ENCODE measurements at places on chromosomes 12 and 14.

- DNase-seq = no peak
These were observed 240.5 kb upstream of the DAAM1 start for GRCh38 chr14:58947814-58948445.

GRCh38 chr12:81610955-81611889 is 147.9 kb downstream of the PPFIA2 start:
- DNase-seq = no peak

DNA sequence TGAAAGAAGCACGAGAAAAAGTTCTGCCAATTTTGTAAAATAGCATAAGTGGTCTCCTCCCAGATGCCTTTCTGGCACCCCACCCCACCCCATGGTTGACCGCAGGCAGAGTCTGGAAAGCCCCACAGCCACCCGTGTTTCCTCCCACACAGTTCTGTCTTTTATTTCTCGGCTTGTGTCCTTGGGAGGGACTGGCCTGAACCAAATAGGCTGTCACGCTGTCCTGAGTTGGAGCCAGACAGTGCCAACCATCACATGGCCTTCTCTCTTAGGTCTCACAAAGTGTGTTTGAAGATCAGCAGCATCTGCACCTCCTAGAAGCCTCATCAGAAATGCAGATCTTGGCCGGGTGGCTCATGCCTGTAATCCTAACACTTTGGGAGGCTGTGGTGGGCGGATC is 10.2 kb upstream of the LTA4H start:
- no peak for DNase-seq

GRCh38 chr12:26158078-26158764 is 33.4 kb upstream of the BHLHE41 start:
- DNase-seq = no peak

- no peak for DNase-seq
These were observed 600.2 kb downstream of the TRHDE start for GRCh38 chr12:72872238-72872887.

DNA sequence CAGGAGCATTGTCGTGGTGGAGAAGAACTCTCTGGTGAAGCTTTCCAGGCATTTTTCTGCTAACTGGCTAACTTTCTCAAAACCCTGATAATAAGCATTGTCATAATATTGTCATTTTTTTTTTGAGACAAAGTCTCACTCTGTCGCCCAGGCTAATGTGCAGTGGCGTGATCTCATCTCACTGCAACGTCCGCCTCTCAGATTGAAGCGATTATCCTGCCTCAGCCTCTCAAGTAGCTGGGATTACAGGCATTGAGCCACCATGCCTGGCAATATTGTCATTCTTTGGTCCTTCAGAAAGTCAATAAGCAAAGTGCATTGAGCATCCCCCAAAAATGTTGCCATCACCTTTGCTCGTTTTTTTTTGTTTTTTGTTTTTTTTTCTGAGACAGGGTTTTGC is 26.4 kb downstream of the C12orf71 start:
- no peak for DNase-seq

GRCh38 chr12:89129167-89129870 is 223.0 kb downstream of the DUSP6 start:
- DNase-seq = no peak

DNA sequence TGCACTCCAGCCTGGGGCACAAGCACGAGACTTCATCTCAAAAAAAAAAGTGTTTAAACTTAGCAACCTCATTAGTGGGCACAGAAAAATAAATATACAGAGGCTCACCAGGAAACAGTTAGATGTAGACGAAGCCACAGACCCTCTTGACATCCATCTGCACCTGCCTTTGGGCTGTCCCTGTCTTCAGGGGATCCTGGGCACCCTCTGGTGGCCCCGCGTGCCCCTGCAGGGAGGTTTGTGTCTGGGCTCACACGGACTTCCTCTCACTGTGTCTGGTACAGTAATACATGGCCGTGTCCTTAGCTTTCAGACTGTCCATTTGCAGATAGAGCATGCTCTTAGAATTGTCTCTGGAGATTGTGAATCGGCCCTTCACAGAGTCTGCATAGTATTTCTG is 916.5 kb downstream of the TMEM121 start:
- DNase-seq = no peak

- DNase-seq = no peak
These were observed 5.6 kb downstream of the P2RX7 start for GRCh38 chr12:121138284-121138683.

DNA sequence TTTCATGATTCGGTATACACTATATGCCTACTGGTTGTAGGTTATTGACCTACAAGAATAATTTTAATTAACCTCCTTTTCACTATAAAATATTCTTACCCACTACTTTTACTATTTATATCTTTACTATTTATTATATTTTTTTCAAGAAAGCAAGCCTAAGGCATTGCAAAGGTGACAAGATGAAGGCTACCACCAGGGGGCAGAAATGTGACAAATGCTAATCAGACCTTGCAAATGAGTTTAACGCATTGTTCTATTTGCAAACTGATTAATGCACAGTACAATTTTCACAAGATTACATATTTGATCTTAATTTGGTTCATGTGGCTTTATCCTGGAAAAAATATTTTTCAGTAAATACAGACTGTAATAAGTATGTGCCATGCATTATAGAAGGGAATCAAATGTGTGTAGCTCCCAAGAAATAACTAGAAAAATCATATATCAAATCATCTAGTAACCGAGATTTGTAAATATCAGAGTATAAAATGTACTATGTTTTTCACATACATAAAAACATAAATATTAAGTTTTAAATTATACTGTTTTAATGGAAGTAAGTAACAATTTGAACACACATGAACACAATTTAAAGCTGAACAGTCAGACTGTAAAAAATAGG is 107.0 kb downstream of the ADAMTS20 start:
- DNase-seq = no peak

DNA sequence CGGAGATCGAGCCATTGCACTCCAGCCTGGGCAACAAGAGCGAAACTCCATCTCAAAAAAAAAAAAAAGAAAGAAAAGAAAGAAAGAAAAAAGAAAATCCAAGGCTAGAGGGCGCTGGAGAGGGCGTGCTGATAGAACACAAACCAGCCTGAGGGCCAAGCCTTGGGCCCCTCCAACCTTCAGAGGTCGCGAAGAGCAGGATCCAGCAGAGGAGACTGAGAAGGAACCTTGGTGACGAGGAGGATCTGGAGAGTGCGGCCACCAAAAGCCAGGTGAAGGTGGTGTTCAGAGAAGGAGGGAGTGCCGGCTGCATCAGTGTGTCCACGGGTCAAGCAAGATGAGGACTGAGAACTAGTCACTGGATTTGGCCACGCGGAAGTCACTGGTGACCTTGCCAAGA is 4.1 kb upstream of the DYNC1H1 start:
- DNase-seq = no peak

DNA sequence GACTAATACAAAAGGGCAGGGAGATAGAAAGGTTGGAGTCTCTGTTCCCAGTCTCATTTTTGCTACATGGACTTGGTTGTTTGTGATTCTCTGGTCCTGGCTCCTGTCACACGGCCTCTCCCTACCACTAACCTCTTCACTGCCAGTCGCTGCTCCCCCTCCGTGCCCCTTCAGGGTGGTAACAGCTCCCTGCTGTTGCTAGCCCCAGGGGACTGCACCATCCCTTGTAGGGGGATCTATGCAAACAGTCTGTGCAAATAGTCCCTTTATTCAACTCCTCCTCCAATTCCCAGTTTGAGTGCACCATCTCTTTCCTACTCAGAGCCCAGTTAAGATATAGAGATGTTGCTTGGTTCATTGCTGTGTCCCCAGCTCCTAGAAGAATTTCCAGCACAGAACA is 51.1 kb downstream of the CCDC60 start:
- DNase-seq = no peak

DNA sequence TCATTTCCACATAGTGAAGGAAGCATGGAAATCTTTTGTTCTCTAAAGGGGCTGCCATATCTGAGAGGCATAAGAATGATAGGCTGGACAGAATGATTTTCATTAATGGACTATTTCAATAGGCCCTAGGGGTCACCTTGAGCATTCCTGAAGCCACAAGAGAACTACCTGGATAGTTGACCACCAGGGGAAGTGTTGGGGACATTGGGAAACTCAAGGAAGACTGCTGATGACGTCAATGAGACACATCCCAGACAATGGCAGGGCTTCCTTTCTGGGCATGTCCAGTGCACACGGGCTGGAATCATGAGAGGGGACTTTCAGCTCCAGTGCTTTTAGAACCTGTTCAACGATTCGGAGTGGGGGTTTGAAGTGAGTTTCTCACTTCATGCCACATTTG is 48.8 kb upstream of the CHST11 start:
- no peak for DNase-seq

- DNase-seq = no peak
These were observed 323.9 kb downstream of the BCL11B start for GRCh38 chr14:98947911-98948595.

DNA sequence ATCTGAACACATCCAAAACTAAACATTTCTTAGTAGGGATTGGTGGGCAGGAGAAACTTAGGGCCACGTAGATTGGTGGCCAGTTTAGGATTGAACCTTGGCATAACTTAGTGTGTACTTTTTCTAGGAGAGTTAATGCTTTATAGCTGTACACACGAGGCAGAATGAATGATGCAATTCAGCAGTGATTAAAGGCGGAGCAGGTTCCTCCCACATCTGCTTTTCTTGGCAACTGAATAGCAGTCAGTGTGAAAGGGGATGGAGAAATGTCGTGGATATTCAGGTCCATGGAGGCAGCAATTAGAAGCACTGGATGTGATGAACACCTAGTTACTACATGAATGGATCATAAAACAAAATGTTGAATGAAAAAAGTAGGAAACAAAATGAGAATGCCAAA is 493.8 kb downstream of the FUT8 start:
- DNase-seq = no peak

GRCh38 chr12:4482936-4483335 is 37.3 kb upstream of the FGF6 start:
- no peak for DNase-seq

DNA sequence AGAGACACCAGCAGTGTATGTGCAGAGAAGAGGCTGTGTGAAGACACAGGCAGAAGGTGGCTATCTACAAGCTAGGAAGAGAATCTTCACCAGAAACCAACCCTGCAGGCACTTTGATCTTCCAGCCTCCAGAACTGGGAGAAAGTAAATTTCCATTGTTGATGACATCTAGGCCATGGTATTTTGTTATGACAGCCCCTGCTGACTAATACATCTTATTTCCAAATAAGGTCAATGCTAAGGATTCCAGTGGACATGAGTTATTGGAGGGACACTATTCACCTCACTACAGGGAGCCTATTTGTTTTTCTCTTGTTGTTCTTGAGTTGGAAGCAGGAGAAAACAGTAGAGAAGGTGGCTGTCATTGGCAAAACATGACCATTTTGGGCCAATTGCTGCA is 88.5 kb upstream of the RIN3 start:
- no peak for DNase-seq

DNA sequence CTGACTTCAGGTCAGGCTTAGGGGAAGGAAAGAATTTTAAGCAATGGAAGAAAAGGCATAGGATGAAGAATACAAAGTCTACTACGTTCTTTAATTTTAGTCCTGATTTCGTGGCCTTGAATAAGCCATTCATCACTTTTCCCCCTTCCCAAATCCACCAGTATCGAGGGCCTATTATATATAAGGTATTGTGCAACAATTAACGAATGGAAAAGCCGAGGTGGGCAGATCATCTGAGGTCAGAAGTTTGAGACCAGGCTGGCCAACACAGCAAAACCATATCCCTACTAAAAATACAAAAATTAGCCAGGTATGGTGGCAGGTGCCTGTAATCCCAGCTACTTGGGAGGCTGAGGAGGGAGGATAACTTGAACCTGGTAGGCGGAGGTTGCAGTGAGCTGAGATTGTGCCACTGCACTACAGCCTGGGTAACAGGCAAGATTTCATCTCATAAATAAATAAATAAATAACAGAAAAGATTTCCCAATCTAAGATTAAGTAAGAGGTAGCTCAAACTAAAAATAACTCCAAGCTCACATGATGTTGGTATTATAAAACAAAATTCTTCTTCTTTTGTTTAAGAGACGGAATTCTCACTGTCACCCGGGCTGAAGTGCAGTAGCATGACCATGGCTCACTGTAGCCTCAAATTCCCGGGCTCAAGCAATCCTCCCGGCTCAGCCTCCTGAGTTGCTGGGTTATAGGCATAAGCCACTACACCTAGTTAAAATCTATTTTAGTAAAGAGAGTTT is 58.3 kb upstream of the NR2C1 start:
- no peak for DNase-seq

DNA sequence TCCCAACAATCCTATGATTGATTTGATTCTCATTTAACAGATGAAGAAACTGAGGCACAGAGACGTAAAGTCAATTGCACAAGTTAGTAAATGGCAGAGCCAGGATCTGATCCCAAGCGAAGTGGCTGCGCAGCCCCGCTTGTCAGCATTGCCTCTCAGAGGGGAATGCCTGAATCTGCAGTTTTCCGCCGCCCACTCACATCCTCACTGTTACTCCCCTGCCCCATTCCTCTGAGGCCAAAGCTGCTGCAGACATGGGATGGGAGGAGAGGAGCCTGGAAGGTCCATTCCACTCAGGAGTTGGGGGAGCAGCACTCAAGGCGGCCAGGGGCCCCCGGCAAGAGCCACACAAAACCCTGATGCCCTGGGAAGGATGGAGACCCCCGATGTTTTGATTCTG is 1.0 kb downstream of the NRIP2 start:
- no peak for DNase-seq

DNA sequence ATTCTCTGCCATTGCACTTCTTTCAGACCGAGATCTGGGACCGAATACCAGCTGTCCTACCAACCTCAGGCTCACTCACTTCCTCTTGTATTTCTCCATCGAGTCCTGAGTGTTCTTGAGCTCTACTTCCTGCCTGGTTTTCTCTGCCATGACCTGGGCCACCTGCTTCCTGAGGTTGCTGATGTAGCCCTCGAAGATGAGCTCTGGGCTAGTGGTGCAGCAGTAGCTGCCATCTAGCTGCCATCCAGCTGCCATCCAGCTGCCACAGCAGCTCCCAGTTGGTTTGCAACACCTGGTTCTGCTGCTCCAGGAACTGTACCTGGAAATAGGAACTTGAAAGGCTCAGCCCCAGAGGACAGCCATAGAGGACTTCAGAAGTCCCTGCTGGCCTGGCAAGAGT is 15.0 kb upstream of the KRT73 start:
- DNase-seq = peak; percentile 64

DNA sequence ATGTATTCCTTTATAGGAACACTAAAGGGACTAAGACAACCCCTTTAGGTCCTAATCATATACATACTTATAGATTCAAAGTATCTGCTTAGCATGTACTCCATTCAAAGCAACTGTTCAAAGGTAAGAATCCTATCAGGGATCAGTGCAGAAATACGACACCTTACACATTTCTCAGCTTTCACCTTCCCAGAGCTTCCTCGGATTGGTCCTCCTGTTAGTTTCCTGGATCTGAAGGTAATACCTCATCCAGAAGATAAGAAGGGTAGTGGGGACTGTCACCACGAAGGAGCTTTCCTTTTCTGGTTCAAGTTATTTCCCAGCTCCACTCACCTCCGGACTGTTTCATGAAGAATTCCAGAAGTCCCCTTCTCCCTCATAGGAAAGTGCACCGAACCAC is 38.0 kb downstream of the RCOR1 start:
- DNase-seq = no peak

- no peak for DNase-seq
These were observed 447.0 kb downstream of the DIO2 start for GRCh38 chr14:79764323-79764722.

- no peak for DNase-seq
These were observed 598.8 kb downstream of the SLC16A7 start for GRCh38 chr12:60194678-60195077.

All from vagina (tissue), 2 donors.